ENCODE measurements at places on chromosomes 3 and 15.

DNA sequence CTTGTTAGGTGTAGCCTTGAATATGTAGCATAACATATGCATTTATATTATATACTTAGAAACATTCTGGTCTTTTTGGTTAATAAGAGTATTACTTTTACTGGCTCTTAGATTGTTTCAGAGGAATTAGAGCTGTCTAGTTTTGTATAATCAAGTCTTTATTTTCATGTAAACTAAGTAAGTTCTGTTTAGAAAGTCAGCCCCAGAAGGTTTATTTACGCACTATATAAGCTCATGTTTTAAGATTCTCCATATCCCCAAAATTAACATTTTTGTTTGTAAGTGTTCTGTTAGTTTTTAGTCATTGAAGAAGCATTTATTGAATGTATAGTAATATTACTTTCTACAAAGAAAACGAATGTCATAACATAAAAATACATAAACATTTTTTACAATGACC, 158.1 kb downstream of the HCN4 start:
- no peak for DNase-seq

GRCh38 chr3:46848271-46849044, 14.8 kb downstream of the MYL3 start:
- no peak for DNase-seq

DNA sequence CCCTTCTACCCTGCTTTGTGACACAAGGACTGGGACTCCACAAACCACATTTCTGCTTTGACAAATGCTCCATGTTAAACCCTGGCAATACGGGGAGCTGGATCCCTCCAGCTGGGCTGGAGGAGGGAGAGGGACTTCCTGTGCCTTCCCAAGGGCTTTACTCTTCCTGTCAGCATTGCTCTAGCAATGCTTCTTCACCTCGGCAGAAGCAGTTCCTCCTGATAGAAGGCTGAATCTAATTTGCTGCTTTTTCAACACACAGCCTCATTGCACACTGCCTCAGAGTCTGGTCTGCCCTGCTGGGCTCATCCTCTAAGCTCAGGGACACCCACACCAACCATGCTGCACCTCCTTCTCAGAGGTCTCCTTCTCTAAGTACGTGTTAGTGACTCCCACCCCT, 142.8 kb upstream of the SMAD3 start:
- DNase-seq, result no peak

- DNase-seq, result no peak
These were observed 382.8 kb upstream of the CFAP20DC start for GRCh38 chr3:59432665-59433064.

GRCh38 chr3:129966876-129967275, 7.6 kb upstream of the TRH start:
- no peak for DNase-seq

DNA sequence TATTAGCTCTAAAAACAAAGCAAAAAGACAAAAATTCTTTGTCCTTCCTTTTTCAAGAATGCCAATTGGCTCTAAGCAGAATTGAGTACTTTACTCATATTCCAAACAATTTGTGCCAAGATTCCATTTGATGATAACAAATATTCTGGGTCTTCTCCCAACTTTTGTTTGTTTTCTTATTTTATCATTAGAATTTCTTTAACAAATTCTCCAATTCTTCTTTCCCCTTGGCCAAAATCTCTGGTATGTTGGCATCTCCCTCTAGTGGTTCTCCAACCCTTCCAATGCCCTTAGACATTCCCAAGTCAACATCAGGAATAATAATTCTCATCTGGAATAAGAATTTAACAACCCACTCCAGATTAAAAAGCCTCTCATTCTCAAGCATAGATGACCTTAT, 5.3 kb downstream of the CPOX start:
- DNase-seq, result no peak

Measured in NCI-H1694 (cell line).